Mesenchymal stem cell (in vitro differentiated cells and primary cell): ENCODE measurements at places on chromosomes 7 and 10.

DNA sequence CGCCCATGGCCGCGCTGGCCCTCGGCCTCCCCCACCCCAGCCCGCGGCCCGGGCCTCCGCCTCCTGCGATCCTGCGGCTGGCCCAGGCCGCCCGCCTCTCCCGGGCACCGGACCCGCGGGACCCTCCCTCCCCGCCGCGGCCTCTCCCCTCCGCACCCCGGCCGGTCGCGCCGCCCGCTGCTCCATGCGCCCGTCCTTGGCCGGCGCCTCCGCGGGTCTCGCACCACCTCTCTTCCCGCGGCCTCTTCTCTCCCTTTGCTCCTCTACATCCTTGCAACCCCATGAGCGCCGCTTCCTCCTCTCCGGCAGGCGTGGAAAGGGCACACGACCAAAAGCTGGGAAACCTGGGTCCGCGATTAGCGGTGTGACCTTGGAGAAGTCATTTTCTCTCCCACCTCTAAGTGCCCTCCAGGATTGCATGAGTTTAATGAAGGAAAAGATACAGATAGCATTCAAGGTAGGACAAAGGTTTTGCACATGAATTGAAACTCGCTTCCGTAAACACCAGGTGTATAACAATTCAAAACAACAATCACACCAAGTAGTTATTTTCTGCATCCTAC lies 448 bp upstream of the SRPK2 start:
- peak; percentile 66 for DNase-seq

GRCh38 chr10:95392681-95393164 lies 101.9 kb upstream of the PDLIM1 start:
- no peak for DNase-seq

DNA sequence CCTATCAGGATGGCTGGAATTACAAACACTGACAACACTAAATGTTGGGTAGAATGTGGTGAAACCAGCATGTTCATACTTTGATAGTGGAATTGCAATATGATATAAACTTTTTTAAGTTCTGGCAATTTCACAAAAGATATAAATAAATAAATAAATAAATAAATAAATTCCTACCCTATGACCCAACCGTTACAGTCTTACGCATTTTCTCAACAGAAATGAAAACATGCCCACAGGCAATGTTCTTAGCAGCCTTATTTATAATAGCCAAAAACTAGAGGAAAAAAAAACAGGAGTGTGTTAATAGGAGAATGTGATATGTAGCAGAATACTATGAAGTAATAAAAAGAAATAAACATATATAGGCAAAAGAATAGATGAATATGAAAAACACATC lies 318.9 kb downstream of the IPMK start:
- no peak for DNase-seq

DNA sequence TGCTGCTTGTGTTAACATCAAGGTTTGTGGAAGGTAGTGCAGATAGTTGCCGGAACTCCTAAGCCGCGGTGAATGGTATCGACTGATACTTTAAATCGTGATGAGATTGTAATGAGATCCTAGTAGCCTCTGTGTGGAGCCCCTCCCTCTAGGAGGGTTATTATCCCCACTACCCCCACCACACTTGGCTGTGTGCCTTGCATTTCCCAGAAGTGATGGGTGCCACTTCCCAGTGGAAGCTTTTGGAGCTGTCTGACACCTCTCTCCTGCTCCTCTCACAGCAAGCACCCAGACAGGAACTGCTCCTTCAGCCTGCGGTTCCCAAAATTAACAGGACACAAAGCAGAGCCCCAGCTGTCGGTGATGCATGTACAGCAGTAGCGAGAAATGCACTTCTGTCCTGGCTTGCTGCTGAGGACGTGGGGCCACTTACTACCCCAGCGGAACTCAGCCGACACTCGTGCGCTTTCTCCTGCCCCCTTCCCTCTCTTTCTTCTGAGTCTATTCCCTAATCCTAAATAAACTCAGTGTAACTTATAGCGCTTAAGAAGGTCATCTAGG lies 52.5 kb downstream of the PRKAG2 start:
- no peak for DNase-seq

DNA sequence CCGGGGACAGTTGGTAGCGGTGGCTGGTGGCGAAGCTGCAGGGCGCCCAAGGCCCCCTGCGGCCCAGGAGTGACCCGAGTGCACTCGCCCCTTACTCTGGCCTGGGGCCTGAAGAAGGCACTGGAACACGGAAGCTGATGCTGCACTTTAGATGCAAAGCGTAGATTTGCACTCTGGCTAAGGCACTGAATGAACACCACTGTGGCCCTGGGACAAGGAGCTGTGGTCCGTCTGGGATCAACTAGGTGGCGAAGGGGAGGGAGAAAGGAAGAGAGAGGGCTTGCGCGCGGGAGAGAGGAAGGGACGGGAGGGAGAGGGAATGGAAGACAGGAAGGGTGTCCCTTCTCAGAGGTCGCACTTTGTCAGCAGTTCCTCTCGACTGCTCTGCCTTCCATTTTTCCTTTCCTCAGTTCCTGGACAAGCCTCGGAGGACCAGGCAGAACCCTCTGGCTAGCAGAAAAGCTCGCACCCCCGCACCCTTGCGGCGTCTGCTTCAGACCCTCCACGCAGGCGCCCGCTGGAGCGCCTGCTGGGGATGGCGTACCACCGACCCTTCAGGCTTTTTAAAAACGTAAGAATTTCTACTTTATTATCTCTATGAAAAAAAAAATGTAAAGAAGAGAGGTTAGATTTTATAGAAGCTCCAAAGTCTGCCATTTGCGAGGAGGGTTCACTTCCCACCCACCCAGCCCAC lies 1.2 kb downstream of the FERD3L start:
- no peak for DNase-seq

DNA sequence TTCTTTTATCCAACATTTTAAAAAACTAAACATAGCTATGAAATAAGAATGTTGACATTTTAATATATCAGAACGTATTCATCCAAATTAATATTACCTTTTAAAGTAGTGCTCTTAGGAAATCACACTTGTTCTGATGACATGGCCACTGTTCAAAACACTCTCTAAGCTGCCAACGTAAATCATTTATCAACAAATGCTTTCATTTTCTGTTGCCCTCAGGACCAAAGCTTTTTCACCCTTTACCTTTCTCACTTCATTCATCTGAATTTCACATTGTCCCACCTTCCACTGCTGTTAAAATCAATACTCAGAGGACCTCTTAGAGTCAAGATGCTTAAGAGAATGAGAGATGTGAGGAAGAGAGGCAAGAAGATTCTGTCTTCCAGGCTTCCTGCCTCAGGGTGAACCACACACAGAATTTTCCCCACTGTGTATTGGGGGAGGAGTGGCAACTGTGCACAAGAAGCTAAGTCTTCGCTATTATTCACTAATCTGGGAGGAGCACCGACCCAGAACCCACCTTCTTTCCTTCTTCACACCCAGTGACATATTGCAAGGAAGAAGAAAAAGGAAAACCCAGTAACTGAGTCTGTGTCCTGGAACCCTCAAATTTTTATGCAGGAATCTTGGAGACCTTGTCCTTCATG lies 21.0 kb downstream of the HIBADH start:
- no peak for DNase-seq

DNA sequence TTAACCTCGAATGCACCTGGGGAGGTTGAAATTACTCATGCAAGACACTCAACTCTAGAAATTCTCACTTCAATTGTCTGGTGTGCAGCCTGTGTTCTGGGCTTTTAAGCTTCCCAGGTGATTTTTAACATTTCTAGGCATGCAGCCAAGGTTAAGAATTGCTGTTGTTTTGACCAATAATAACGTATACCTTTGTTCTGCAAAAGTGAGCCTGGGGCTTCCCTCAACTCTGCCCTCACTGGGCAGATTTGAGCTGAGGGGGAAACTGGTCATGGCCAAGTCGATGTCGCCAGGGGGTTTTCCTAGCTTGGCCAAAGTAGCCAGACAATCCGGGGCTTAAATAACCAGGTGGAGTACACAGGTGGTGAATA lies 568 bp downstream of the PRSS2 start:
- DNase-seq: no peak

DNA sequence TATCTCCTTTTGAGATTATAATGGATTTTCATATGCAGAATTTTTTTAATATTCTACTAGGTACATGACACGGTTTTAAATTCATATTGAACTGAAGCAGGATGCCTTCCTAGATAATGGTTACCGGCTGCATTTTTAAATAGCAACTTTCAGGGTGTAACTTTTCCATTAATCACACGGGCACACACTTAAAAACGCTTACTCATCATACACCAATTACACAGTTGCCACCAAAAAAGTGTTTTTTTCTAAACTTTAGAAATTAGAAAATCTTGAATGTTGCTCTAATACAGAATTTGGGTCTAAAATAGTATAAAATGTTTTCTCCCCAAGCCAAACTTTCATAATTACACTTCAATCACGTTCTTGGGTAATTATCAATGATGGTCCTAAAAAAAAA lies 149.1 kb upstream of the RNF32 start:
- no peak for DNase-seq

DNA sequence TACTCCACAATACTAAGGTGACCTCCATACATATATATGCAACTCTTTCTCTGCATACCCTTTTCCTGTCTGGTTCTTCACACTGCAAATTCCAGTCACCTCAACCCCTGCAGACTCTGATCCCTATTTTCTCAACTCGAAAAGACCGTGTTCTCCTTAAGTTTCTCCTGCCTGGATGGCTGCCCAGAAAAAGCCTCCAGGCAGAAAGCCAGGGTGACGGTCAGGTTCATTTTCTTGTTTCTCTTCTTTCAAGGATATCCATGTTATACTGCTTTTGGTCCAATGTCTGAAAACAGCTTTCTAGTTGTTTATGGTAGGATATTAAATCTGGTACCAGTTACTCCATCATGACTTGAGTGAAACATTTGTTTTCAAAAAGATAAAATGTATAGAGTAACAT lies 267.8 kb upstream of the MYO3A start:
- DNase-seq: no peak

DNA sequence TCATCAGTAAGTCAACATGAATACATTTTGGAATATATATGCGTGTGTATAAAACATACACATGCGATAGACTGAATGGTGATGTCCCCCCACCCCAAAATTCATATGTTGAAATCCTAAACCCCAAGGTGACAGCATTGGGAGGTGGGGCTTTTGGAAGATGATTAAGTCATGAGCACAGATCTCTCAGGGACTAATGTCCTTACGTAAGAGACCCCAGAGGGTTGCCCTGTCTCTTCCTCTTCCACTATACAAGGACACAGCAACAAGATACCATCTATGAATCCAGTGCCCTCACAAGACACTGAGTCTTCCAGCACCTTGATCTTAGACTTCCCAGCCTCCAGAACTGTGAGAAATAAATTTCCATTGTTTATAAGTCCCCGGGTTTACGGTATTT lies 22.5 kb downstream of the DRGX start:
- no peak for DNase-seq

DNA sequence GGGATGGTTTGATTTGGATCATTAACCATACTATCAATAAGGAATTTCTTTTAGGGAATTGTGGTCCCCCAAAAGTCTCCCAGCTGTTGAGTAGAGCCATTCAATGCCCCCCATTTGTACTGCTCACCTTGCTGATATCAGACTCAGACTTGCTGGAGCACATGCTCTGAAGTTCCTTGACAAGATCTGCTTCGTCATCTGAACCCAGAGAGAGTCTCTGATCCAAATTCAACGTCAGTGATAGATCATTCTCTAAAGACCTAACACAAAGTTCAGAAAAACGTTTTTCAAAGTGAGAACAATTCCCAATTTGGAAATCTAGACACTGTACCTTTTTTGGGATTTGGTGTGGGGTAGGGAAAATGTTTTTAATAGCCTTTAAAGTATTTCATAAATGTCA lies 153.9 kb downstream of the CTTNBP2 start:
- no peak for DNase-seq

GRCh38 chr10:113148901-113149300 lies 198.9 kb downstream of the TCF7L2 start:
- DNase-seq: no peak

DNA sequence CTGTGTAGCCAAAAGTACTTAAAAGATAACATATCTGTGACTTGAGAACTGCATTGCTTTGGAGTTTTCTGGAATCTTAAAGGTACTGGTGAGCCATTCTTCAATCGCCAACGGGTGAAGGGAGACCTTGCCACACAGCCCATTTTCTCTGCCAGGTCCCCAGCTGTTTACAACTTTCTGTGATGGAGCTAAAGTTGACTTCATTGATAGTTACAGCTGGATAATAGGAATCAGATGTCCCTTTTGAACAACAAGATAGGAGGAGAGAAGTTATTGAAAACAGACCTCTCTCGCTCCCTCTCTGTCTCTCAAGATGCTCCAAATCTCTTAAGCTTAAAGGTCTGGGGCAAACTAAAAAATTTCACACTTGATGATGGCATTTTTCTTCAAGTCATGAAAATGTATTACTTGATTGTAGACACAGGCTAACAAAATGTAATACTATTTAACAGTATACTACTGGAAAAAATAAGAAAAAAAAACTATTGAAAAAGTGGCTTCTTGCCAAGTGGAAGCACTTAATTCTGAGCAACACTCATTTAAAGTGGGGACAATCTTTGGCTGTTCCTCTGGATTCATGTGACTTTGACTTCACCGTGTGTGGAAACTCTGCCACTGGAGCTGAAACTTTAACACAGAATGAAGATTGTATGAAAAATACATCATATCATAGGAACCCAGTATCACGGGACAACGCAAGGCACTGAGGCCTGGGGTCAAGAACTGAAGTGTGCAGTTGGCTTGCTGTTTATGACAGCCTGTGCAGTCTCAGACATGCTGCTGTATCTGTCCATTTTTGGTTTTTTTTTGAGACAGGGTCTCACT lies 78.4 kb upstream of the AFAP1L2 start:
- DNase-seq: no peak

GRCh38 chr10:133270773-133271297 lies 5.8 kb downstream of the ADAM8 start:
- DNase-seq: no peak

DNA sequence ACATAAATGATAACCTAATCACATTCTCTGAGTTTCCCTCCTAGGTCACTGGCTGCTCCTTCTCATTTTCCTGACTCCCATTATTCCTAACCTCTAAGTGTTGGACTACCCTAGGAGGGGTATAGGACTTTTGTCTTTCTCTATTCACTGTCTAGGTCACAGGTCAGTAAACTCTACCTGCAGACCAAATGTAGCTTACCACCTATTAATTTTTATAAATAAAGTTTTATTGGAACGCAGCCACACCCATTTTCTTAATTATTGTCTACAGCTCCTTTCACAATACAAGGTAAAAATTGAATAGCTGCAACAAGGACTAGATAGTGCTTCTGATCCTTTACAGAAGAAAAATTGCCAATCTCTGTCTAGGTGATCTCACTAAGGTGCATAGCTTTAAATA lies 156.7 kb downstream of the IMMP2L start:
- no peak for DNase-seq
